AG09309 (cell line): ENCODE measurements at places on chromosomes 16 and 17.

DNA sequence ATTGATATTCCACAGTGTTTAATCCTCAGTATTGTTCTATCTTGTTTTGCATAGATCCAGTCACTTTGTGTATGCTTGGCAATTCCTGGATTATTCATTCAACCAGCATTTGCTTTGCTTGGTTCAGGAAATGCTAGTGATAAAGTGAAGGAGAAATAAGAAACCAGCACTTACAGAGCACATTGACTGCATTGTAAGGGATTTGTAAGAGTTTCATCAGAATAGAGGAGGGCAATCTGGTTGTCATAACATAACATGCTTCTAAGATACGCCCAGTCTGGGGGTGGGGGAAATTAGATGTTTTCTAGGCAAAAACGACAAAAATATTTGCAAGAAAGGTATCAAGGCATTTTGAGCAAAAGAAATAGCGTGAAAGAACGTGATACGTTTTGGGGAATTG lies 40.4 kb downstream of the TNRC6A start:
- peak; percentile 28 for DNase-seq

DNA sequence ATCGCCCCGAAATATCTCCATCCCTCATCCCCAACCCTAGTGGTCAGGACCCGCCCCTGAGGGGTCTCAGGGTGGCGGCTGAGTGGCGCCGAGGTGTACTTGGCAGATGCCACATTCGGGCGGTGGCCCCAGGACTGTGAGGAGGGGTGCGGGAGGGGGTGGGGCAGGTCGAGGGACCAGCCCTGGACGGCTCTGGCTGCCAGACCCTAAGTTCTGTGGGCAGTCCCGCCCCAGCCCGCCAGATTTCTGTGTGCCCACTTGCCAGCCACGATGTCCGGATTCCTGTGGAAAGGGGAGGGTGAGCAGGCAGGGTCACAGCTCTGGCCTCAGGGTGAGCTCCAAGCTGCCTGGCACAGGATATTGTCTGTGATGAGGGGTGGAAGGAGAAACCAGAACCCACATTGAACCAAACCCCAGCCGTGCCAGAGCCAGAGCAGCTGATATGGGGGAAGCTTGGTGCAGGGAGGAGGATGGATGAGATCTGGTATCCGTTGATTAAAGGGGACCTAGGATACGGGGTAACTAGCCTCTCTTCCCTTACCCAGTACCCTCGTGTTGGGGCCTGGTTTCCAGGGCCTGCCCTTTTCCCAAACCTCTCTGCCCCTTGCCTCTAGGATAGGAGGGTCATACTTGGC lies 1.1 kb upstream of the CHAD start:
- no peak for DNase-seq

DNA sequence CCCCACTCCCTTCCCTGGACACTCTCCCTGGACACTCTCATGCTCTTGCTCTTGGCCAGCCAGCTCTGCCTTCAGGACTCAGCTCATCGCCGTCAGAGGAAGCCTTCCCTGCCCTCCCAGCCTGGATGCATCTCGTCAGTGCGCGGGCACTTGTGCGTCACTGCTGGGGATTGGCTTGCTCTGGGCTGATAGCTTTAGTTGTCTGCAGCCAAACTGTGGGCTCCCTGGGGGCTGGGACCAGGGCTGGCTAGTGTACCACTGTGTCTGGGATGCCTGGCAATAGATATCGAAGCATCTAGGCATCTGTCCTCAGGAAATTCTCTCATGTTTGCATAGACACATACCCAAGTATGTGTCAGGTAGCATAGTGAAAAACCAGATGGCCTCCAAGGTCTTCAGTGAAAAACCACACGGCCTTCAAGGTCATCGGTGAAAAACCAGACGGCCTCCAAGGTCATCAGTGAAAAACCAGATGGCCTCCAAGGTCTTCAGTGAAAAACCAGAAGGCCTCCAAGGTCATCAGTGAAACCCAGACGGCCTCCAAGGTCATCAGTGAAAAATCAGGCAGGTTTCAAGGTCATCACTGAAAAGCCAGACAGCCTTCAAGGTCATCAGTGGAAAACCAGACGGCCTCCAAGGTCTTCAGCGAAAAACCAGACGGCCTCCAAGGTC lies 72.0 kb downstream of the CMIP start:
- DNase-seq = no peak

- no peak for DNase-seq
These were observed 59.1 kb downstream of the GRIN2A start for GRCh38 chr16:10123141-10123540.

- DNase-seq = peak; percentile 31
These were observed 190.6 kb upstream of the HS3ST3A1 start for GRCh38 chr17:13792314-13792713.

GRCh38 chr17:70313086-70313852 lies 143.9 kb downstream of the KCNJ2 start:
- DNase-seq = peak; percentile 23

DNA sequence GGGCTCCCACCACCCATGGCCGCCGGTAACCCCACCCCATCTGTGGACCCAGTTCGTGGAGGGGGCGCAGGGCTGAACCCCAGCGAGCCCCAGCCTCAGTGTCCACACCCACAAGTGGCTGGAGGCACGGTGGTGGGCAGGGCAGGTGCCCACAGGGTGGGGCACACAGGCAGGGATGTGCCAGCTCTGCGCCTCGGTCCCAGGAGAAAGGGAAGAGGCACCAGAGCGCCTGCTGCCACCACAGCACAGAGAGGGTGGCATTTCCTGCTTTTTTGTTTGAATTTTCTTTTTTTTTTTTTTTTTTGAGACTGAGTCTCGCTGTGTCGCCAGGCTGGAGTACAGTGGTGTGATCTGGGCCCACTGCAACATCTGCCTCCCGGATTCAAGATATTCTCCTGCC lies 19.0 kb downstream of the ZFPM1 start:
- DNase-seq = no peak

GRCh38 chr17:35890774-35891155 lies 10.6 kb upstream of the CCL5 start:
- DNase-seq = no peak

DNA sequence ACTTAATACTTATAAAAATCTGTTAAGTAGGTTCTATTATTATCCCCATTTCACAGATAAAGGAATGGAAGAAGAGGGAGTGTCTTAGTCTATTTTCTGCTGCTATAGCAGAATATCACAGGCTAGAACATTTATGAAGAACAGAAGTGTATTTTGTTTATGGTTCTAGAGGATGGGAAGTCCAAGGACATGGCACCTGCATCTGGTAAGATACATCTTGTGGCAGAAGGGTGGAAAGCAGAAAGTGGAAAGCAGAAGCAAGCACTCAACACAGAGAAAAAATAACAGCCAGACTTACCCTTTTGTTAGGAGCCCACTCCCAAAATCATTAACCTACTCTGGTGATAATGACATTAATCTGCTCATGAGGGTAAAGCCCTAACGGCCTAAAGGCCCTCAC lies 422.4 kb downstream of the NPIPA8 start:
- no peak for DNase-seq

- no peak for DNase-seq
These were observed 2.3 kb downstream of the CMIP start for GRCh38 chr16:81446907-81447268.

GRCh38 chr17:77423589-77424451 lies 283.1 kb downstream of the SEC14L1 start:
- DNase-seq = peak; percentile 77

DNA sequence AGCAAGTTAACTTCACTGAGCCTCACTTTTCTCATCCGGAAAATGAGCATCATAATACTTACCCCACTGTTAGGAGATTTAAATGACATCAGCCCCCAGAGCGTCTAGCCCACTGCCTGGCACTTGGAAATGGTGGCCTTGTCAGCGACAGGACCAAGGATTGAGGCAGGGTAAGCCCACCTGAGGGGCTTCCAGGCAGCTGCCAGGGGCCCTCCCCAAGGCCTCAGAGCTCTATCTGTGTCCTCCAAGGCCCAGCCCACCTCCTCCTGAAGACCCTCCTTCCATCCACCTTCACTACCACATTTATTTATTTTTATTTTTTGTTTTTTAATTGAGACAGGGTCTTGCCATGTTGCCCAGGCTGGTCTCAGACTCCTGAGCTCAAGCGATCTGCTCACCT lies 13.8 kb downstream of the PITPNM3 start:
- DNase-seq = no peak

DNA sequence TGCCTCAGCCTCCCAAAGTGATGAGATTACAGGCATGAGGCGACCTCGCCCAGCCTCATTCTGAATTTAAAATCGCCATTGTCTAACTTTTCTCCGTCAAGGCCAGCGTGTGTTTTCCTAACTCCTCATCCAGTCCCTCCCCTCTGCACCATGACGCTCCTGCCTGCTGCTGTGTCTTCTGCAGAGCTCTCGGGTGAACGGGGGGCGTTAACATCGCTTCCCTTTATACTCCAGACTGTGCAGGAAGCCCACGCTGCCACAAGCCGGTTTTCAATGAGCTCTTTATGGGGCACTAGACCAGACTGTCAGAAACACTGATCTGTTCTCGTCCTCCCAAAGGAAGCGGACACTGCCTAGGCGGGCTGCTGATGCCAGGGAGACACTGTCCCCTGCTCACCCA lies 13.2 kb downstream of the AANAT start:
- no peak for DNase-seq

DNA sequence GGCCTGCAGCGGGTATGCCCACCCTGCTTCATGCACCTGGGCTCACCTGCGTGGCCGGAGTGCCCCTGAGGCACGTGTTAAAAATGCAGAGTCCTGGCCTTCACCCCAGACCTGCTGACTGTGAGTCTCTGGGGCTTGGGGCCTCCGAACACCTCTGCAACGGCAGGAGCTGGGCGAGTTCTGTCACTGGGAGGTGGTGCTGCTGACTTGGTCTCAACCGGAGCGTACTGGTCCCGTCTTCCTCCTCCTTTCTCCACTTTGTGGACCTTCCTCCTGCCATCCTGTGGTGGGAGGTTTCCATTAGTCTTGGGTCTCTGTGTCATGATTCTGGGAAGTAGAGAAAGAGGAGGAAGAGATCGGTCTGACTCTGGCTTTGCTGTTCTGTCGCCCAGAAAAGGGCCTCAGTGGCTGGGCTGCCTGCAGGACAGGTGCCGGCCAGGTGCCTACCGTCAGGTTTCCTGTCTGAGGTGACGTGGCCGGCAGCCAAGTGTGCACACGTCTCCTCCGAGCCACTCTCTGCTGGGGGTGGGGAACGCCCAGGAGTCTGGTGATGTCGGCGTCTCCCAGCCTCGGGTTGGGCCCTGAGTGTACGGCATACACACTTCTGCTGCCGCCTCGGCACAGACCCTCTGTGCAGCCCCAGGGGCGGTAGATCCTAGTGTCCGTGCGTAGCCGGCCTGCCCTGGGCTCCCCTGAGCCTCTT lies 6.9 kb downstream of the TSC2 start:
- no peak for DNase-seq

GRCh38 chr16:81453091-81453728 lies 8.6 kb downstream of the CMIP start:
- DNase-seq = no peak

DNA sequence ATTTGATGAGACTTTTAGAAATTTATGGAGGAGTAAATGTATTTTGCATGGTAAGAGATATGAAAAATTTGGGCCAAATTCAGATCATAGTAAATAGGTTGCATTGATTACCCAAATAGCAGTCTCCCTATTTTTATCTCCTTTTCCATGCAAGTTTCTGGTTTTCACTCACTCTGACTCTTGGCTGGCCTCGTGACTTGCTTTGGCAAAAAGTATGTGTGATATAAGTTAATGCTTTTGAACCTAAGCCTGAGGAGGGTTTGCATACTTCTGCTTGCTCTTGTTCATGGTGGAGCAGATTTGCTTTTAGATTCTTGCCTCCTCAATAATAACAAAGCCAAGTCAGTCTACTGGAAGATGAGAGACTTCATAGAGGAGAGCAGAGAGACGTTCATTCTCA lies 1045.9 kb upstream of the CDH8 start:
- DNase-seq = no peak

- DNase-seq = no peak
These were observed 15.3 kb downstream of the NLRC5 start for GRCh38 chr16:57004387-57005250.

DNA sequence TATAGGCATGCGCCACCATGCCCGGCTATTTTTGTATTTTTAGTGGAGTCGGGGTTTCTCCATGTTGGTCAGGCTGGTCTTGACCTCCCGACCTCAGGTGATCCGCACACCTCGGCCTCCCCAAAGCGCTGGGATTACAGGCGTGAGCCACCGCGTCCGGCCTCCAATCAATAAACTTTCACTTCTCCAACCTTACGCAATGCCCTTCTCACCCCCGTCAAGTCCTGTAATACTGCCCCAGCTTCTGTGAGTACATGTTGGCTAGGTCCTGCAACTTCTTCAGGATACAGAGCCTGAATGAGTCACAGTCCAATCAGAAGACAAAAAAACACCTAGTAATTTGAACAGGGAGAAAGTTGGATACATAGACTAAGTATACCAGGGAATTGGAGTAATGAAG lies 47.1 kb upstream of the PHOSPHO1 start:
- DNase-seq = no peak

GRCh38 chr16:11121083-11121608 lies 134.9 kb downstream of the SOCS1 start:
- DNase-seq = no peak

- DNase-seq = no peak
These were observed 7.7 kb upstream of the STH start for GRCh38 chr17:45991341-45991740.

- DNase-seq = peak; percentile 98
These were observed 437.2 kb downstream of the HS3ST3B1 start for GRCh38 chr17:14737984-14738651.

GRCh38 chr16:75093598-75094540 lies 22.7 kb downstream of the LDHD start:
- DNase-seq = no peak

DNA sequence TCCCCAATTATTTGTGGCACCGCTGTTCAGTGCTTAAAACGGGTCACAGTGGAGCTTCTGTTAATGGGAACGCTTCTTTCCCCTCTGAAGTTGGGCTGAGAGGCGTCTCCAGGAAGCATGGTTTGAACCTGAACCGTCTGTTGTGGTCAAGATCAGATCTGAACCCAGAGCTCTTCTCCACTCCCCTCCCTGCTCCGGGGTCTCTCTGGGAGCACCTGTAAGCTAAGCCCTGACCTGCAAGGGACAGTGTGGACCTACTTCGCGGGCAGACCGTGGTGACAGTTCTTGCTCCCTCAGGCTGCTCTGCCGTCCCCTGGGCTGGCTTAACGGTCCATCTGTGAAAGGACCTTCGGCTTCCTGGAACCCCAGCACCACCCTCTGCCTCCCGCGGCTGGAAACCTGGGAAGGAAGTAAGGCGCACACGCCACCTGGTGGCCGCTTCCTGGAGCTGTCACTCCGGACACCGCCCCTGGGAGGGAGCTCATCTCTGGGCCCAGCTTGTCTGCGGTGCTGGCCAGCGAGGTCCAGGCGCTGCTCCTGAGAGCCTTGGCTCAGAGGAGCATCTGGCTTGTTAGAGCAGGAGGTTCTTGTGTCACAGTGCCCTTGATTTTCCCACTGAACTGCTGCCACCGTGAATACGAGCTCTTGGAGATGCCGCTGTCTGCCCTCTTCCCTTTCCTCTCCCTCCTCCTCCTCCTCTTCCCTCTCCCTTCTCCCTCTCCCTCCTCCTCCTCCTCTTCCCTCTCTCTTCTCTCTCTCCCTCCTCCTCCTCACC lies 518.5 kb upstream of the EEF2KMT start:
- DNase-seq = no peak

- no peak for DNase-seq
These were observed 6.1 kb downstream of the GDE1 start for GRCh38 chr16:19515757-19516156.

- no peak for DNase-seq
These were observed 163.2 kb downstream of the TOX3 start for GRCh38 chr16:52383640-52384292.
